Upper lobe of right lung (tissue), 1 donor: ENCODE measurements at places on chromosomes 2 and 18.

- no peak for DNase-seq
These were observed 10.8 kb upstream of the NR4A2 start for GRCh38 chr2:156343096-156343939.

DNA sequence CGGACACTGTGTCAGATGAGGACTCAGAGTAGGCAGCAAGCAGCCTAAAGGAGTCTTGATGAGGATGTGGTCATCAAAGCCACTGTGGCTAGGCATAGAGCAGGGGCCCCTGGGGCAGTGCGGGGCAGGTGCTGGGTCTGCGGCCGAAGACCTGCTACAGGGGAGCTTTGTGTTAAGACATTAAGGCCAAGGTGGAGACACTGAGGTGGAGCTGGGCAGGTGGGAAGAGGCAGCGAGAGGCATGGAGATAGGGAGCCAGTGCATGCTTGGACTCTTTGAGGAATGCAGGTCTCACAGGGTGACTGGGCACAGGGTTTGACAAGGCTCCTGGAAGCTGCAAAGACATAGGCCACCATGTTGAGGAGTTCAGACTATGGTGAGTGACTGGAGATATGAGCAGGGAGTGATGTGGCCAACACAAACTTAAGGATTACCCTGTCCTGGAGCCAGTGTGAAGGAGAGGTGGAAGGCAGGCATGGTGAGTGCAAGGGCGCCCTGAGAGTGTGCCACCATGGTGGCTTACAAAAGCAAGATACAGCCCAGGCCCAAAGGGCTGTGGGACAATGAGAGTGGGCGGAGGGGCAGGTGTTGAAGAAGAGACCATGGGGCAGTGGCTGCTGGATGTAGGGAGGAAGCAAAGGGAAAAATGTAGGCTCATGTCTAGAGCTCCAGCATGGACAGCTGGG is 450.9 kb upstream of the HS6ST1 start:
- peak; percentile 42 for DNase-seq

- DNase-seq = no peak
These were observed 377.1 kb upstream of the SOX11 start for GRCh38 chr2:5315041-5315440.

DNA sequence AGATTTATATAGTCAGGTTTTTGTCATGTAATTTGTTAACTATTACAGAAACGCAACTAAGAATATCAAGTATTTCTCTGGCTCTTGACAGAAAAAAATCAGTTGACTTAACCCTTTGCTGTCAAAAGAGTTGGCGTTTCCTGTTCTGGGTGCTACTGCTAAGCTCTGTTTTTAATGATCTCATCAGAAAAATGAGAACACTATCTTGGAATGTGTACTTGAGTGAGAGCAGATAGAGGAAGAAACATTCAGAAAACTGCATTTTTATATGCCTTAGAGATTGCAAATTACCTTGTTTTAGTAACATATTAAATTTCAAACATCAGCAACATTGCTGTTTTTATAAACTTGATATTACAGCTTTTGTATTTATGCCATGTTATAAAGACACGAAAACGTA is 297.9 kb downstream of the RDH14 start:
- DNase-seq = no peak

DNA sequence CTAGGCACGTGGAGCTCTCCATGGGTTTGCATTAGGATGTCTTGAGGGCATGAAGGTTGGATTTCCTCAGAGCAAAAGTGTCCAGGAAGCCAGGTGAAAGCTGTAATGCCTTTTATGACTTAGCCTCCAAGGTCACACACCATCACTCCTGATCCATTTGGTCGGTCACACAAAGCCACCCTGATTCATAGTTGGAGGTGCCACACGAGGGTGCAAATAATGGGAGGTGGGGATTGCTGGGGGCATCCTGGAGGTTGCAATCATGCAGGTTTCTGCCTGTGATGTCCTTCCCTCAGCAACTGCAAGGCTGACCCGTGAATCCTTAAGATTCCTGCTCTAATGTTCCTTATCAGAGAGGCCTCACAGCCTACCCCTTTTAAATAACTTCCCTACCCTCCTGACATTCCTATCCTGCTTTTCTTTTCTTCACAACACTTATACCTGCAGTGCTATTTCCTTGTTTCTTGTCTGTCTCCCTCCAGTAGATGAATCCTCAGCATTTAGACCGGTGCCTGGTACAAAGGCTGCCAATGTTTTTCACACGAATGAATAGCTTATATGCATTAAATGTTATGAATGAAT is 97.1 kb downstream of the LIPG start:
- DNase-seq = no peak
